DMS79 (cell line): ENCODE measurements at places on chromosomes 1 and 21.
A peak's percentile ranks its signal among the peaks of the same experiment; 100 is the strongest.

- no peak for DNase-seq
Measured at GRCh38 chr1:30358500-30358899, 364.9 kb downstream of the MATN1 start.

- no peak for DNase-seq
Measured at GRCh38 chr1:84347932-84348555, 46.5 kb downstream of the SAMD13 start.

GRCh38 chr1:234000557-234001041 lies 96.1 kb downstream of the SLC35F3 start:
- no peak for DNase-seq

GRCh38 chr1:47323599-47324031 lies 9.7 kb upstream of the STIL start:
- DNase-seq: no peak

- DNase-seq: no peak
Measured at GRCh38 chr1:110425612-110426152, 18.2 kb upstream of the LAMTOR5 start.

DNA sequence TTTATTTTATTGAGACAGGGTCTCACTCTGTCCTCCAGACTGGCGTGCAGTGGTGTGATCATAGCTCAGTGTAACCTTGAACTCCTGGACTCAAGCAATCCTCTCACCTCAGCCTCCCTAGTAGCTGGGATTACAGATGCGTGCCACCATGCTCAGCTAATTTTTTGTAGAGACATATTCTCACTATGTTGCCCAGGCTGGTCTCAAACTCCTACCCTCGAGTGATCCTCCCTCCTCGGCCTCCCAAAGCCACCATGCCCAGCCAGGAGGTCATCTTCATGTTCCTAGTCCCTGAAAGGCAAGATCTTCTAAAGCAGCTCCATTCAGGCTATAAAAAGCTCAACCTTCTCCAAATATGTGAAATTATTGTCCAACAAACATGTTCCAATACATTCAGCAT lies 53.9 kb downstream of the TOR1AIP2 start:
- no peak for DNase-seq

DNA sequence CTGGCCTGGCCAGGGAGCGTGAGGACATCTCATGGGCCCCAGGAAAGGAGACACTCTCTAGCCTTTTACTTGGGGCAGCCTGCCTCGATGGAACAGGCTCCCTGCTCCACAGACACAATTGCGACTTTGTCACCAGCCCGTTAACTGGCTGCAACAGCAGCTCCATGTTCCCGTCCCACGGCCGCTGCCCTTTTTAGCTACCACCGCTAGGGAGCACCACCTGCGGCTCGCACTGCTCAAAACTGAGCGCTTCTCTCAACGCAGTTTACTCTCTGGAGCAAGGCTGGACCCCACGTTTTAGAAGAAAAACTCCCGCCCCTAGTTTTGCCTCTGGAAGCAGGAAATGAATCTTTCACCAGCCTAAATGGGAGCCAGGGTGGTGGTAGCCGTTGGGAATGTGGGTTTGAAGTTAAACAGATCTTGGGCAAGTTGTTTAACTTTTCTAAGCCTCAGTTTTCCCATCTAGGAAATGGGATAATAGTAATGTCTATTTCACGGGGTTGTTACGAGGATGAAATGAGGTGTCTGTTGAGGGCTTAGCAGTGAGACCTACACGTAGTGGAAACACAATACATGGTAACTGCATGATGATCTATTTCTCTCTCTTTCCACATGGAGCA lies 3.5 kb upstream of the LRRC38 start:
- no peak for DNase-seq

GRCh38 chr1:211485480-211485857 lies 6.5 kb downstream of the RD3 start:
- no peak for DNase-seq

DNA sequence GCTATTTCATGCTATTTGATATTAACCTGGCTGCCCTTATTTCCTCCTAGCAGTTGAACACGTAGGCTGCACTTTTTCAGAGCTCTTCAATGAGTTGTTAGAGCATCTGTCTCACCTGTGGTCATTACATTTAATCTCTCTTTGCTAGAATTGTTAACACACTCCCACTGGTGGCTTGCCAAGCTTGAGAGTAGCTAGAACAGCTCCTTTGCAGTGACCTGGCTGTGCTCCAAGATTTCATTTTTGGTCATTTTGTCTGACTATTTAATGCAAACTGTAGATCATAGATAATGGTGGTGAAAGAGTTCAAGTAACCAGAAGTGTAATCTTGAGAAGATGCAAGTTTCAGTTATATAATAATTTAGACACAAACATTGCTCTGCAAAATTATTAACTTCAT lies 105.6 kb downstream of the LRRC7 start:
- DNase-seq: no peak

GRCh38 chr1:113808450-113809195 lies 3.7 kb downstream of the RSBN1 start:
- DNase-seq: no peak

- peak; percentile 95 for DNase-seq
Measured at GRCh38 chr1:11944358-11944931, 9.9 kb downstream of the PLOD1 start.

DNA sequence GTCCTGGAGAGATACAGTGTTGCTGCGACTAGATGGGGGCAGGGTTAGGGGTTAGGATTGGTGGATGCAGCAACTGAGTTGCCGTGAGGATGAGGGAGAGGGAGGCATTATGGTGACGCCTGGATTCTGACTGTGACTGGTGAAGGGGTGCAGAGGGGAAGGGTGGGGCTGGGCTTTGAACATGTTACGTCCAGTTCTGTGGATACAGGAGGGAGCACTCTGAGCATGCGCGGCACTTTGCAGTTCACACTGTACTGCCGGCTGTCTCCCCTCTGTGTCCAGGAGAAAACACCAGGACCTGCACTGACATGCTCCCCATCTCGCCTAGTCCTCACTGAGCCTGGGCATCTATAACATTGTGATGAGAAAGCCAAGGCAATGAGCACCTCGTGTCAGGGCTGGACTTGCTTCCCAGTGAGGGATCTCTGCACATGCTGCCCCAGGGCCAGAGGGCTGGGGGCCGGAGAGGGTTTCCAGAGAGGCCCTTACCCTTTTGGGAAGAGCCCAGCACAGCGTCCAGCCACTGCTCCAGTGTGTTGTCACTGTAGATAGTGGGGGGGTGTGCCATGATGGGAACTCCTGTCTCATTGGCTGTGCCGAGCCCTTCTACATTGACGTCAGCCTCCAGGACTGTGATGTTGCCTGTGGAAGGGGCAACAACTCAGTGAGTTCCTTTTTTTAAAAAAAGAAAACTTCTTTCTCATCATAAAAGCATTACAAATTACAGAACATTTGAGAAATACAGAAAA lies 7.6 kb downstream of the FAM151A start:
- DNase-seq: no peak

DNA sequence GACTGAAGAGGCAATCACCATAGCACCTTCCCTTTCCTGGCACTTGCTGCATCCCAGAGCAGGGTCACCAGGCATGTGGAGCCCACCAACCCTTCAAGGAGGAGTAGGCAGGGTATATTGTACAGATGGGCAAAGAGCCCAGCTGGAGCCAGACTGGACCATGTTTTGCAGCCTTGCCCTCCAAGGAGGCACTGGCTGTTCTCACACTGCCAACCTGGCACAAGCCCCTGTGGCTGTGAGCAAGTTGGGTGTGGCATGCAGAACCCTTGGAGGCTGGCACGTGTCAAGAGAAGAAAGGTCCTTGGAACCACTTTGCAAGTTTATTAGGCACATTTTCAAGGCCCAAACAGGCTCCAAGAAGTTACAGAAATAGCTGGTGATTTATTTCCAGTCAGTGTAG lies 146.4 kb downstream of the FOXD2 start:
- DNase-seq: no peak

DNA sequence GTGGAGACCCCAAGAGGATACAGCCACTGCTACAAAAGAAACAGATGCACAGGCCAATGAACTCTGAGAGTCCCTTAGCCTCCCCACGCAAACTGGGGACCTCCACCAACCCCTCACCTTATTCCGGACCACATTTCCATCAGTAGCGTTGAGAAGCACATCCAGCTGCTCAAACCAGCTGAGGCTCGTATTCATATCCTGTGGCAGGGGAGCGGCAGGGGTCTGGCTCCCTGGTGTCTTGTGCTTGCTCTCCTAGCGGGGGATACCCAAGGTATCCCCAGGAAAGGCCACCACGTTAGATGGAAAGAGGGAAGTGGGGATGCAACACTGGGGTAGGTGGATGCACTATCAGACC lies 481 bp downstream of the CCDC163 start:
- no peak for DNase-seq

DNA sequence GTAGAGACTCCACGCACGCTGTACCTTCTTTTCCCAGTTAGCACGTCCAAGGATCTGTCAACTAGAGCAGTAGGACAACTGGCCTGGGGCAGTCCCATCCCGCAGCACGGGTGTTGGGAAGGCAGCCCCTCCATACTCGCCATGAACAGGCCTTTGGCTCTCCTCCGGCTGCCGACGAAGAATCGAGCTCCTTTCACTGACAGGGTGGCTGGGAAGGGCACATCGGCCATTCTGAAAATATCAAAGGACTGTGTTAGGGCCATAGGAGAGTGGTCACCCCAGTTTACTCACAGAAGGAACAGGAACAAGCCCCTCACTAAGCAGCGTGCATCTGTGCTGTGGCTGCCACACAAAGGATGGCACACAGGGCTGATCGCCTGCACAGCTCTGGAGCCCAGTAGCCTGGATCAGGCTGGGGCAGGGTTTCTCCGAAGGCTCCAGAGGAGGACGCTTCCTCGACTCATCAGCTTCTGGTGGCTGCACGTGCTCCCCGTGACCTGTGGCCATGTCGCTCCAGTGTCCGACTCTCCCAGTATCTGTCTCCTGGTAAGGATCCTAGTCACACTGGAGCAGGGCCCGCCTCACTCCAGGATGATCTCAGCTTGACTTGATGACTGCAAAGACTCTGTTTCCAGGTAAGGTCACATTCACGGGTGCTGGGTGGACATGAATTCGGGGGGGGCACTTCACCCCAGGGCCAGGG lies 8.9 kb downstream of the KRTAP10-1 start:
- no peak for DNase-seq

DNA sequence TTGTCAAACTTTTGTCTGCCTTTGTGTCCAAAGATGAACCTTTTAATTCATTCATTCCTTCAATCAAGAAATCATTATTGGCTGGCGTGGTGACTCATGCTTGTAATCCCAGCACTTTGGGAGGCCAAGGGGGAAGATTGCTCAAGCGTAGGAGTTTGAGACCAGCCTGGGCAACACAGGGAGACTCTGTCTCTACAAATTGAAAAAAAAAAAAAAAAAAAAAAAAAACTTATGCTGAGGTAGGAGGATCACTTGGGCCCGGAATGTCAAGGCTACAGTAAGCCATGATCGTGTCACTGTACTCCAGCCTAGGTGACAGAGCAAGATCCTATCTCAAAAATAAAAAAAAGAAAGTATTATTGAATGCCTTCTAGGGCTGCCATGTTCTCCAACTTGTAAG lies 51.3 kb upstream of the CXADR start:
- DNase-seq: no peak

GRCh38 chr21:25561668-25562641 lies 45.3 kb downstream of the MRPL39 start:
- DNase-seq: no peak

GRCh38 chr1:46166521-46167462 lies 8.1 kb upstream of the TSPAN1 start:
- DNase-seq: no peak

GRCh38 chr1:206551986-206552326 lies 44.6 kb downstream of the RASSF5 start:
- no peak for DNase-seq

- DNase-seq: no peak
Measured at GRCh38 chr21:38399103-38399502, 99.2 kb downstream of the ERG start.

- no peak for DNase-seq
Measured at GRCh38 chr1:68470388-68470970, 20.7 kb upstream of the RPE65 start.

GRCh38 chr1:200708769-200709168 lies 29.9 kb upstream of the CAMSAP2 start:
- no peak for DNase-seq

DNA sequence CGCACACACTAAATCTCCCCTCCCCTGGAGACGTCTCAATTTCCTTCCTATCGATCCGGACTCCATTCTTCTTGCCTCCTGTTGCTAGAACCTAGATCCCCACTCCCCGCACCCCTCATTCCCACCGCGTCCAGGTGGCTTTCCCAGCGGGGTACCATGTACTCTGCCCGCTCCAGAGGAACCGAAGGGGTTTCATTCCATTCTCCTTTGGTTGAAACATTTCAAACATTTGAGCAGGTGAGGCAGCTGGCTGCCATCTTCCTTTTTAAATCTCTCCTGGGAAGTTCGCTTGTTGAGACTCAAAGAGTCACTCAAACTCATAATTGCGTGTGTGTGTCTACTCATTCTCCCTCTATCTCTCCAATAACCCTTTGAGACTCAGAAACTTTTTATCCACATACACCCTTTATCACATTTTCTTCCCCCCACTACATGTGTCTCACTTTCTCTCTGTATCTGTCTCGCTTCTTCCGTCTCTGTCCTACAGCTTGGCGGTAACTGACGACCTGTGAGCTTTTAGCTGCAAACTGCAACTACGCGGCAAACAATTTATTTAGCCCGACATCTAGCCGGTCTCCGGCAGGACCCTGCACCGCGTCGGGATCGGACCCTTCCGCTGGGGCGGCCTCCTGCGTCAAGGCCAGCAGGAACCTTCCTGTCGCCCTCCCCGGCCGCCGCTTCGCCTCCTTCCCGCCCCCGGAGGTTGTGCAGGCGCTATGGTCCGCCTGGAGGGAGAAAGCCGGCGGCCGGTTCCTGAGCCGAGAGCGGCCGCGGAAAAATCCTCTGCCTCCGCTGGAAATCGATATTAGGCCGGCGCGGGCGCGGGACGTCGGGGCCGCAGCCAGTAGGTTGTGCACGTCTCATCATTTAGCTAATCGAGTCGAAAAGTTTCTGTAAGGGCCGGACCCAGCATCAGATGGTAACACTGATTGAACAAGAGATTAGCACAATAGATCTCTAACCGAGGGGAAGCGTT lies 3.0 kb upstream of the FOXD3 start:
- DNase-seq: no peak

GRCh38 chr1:94621395-94621794 lies 79.8 kb upstream of the F3 start:
- DNase-seq: no peak

DNA sequence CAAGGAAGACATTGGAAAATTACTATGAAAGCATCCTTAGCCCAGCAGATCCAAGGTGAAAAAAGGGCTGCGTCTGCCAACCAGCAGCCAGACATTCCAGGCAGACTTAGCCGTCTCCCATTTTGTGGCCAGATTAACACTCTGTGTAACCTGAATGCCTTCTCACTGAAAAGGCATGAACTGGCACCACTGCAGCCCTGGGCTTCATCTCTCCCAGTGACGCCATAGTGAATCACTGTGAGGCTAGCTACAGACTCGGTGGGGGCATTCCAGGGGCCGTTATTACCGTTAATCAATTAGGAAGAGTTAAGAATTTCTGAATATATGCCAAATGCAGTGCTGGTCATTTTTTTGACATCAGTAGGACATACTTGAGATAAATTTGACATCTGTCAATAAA lies 627.4 kb downstream of the LMO4 start:
- DNase-seq: no peak

GRCh38 chr1:69290291-69290690 lies 277.4 kb upstream of the LRRC7 start:
- DNase-seq: no peak
